ENCODE measurements at places on chromosomes 2 and 18.

GRCh38 chr2:226327830-226328229, 471.8 kb downstream of the IRS1 start:
- DNase-seq: no peak
- H3K4me3 ChIP-seq: no peak overlapping the region
- no peaks in the 10 kb centered on the region for H3K4me1 ChIP-seq
- no peak overlapping the region for H3K27ac ChIP-seq
- H3K27me3 ChIP-seq: no peaks in the 10 kb centered on the region

GRCh38 chr2:229646186-229646723, 68.1 kb downstream of the DNER start:
- H3K4me1 ChIP-seq: no peaks in the 10 kb centered on the region
- no peak for DNase-seq
- peaks cover 13% of the 10 kb centered on the region for H3K27me3 ChIP-seq
- no peak overlapping the region for H3K4me3 ChIP-seq
- no peaks in the 10 kb centered on the region for H3K36me3 ChIP-seq

DNA sequence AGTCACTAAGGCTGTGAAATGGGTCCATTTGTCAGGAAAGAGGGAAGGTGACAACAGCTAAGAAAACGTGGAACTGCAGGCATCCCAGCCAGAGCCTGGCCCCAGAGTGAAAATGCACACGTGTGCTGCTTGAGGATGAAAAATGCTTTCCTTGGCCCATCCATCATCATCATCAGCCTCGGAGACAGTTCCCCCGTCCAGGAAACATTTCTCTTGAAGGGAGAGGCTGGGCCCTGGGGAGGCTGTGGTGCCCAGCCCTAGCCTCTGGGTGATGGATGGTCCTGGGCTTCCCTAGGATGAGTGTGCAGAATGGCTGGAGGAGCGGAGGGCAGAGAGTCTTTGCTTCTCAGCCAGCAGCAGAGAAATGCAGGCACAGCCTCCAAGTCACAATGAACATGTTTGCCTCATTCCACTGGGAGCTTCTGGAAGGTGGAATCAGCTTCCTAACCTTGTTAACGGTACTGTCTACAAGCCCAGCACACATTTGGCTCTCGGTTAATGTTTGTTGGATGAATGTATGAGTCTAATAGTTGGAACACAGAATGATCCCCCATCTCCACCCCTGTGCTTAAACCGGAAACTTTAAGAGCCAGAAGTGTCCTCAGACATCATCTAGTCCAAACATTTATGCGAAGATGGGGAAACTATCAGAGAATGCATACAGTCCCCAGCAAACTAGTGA, 164.0 kb downstream of the RDH14 start:
- no peak overlapping the region for H3K4me3 ChIP-seq
- H3K27me3 ChIP-seq: no peaks in the 10 kb centered on the region
- H3K4me1 ChIP-seq: no peaks in the 10 kb centered on the region
- no peak for DNase-seq

GRCh38 chr2:26938399-26939118, 31.9 kb upstream of the MAPRE3 start:
- no peaks in the 10 kb centered on the region for H3K36me3 ChIP-seq
- peaks cover 38% of the 10 kb centered on the region for H3K27me3 ChIP-seq
- no peak for DNase-seq
- no peak overlapping the region for H3K27ac ChIP-seq
- H3K4me3 ChIP-seq: no peak overlapping the region

DNA sequence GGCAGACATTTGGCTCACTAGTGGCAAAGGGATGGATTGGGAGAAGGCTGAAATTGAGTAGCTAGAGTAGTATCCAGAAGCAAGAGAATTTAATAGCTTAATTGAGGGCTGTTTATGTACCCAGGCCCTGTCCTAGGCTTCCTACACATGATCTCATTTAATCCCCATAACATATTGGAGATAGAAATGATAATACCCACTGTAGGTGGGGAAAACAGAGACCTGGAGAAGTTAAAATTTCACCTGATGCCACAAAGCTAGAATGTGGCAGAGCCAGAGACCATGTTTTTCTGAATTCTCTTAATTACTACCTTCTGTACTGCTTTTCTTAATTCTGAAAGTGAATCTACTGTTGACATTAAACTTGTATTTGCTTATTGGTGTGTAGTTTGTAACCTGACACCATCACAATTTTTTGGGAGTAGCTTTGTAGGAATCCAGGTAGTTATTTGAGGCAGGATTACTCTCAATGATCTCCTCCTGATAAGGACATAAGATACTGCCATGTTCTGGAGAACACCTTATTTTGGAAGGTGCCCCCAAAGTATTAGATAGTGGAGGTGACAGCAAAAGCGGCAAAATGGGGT, 42.2 kb downstream of the RAB10 start:
- H3K27ac ChIP-seq: no peak overlapping the region
- peaks cover 49% of the 10 kb centered on the region for H3K4me1 ChIP-seq
- no peak for DNase-seq
- no peak overlapping the region for H3K4me3 ChIP-seq

DNA sequence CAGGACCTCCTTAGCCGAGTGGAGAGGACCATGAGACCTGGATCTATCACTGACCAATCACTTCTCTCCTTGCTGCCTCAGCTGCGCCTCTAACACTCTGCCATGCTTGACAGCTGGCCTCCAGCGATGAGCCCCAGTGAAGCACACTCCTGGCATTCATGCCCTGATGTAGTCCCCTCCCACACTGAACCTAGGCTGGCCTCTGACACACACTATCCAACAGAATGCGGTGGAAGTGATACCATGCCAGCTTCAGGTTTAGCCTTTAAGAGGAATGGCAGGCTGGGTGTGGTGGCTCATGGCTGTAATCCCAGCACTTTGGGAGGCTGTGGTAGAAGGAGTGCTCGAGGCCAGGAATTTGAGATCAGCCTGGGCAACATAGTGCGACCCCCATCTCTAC, 73.7 kb upstream of the LAPTM4A start:
- peaks cover 17% of the 10 kb centered on the region for H3K4me1 ChIP-seq
- no peaks in the 10 kb centered on the region for H3K36me3 ChIP-seq
- H3K27me3 ChIP-seq: no peaks in the 10 kb centered on the region
- no peak for DNase-seq

- H3K4me1 ChIP-seq: no peaks in the 10 kb centered on the region
- peaks cover 9% of the 10 kb centered on the region for H3K27me3 ChIP-seq
- H3K27ac ChIP-seq: no peak overlapping the region
- no peak overlapping the region for H3K4me3 ChIP-seq
These were observed 45.9 kb upstream of the ITGA4 start for GRCh38 chr2:181411105-181411849.

DNA sequence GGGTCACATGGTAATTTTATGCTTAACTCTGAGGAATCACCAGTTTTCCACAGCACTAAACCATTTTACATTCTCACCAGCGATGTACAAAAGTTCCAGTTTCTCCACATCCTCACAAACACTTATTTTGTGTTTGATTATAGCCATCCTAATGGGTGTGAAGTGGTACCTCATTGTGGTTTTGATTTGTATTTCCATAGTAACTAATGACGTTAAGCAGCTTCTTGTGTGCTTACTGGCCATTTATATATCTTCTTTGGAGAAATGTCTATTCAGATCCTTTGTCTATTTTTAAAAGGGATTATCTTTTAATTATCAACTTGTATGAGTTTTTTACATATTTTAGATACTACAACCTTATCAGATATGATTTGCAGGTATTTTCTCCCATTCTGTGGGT, 42.0 kb downstream of the CCDC150 start:
- no peak overlapping the region for H3K27ac ChIP-seq
- H3K4me3 ChIP-seq: no peak overlapping the region
- no peak for DNase-seq
- H3K36me3 ChIP-seq: no peaks in the 10 kb centered on the region
- no peaks in the 10 kb centered on the region for H3K4me1 ChIP-seq

DNA sequence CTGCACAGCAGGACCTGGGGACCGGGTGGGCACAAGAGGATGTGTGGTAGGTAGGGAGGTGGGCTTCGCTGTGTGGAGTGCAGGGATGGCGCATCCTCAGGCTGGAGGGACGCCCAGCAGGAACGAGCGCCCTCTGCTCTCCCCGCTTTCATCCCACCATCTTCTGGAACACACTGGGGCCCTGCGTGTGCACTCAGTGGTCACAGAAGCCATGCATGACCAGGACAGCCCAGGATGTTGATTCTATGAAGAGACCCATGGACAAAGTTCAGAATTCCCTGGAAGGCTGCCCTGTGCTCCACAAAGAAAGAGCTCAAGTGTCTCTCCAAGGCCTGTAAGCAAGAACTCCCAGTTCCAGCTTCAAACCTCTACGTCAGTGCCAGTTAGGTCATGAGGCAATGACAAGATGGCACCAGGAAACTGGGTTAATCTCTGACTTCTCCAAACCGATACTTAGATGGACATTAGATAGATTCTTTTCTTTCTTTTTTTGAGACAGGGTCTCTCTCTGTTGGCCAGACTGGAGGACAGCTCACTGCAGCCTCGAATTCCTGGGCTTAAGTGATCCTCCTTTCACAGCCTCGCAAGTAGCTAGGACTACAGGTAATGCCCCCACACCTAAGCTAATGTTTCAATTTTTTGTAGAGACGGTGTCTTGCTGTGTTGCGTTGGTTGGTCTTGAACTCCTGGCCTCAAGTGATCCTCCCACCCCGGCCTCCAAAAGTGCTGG, 3.4 kb downstream of the SLC66A2 start:
- no peak for DNase-seq
- H3K27me3 ChIP-seq: no peaks in the 10 kb centered on the region
- H3K4me3 ChIP-seq: no peak overlapping the region
- H3K27ac ChIP-seq: no peak overlapping the region
- peaks cover 83% of the 10 kb centered on the region for H3K4me1 ChIP-seq

DNA sequence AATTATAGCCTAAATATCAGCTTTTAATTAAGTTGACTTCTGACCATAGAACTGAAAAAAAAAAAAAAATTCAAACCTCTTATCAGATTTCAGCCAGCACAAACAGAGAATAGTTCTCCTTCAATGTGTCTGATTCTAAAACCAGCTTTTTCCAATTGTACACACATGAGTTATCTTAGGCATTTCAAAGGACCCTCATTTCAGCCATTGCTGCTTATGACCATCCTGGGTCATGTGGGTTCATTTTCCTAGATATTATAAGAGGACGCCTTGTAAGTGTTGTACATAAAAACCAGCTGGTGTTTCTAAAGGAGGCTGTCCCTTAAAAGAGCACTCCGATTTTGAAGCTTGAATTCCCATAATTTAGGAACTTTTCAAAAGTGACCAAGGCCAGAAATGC, 62.3 kb upstream of the DYNC1I2 start:
- H3K27me3 ChIP-seq: peaks cover 13% of the 10 kb centered on the region
- no peak overlapping the region for H3K4me3 ChIP-seq
- no peaks in the 10 kb centered on the region for H3K36me3 ChIP-seq
- no peak overlapping the region for H3K27ac ChIP-seq
- DNase-seq: no peak

DNA sequence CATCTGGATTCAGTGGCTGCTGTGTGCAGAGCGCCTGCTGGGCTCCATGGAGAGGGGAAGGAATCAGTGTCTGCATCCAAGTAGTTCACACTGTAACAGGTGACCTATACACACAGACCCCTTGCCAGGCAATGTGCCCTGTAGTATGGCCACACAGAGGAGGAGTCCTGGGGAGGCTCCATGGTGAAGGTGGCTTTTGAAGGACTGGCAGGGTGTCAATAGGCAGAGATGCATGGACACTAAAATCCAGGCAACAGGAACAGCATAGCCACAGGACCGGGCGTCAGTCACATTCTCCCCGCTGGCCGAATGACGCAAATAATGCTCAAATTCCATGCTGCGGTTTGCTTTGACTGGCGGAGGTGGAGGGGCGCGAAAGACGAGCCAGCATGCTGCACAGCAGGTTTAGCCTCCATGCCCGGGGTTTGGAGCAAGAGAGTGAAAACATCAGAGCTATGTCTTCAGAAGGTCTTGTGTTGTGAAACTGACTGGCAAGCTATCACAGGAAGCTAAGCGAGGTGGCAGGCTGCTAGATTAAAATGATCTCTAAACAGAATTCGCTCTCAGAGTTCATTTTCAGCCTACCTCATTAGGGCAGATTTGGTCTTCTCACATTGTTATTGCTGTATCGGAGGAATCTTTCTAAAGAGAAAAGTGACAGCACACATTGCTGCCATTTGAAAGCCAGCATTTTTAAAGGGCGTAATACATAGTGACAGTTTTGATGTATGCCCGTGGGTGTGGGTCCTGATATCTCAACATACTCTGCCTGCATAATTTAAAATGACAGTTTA, 1.2 kb upstream of the CHMP1B start:
- no peaks in the 10 kb centered on the region for H3K27me3 ChIP-seq
- peaks cover 43% of the 10 kb centered on the region for H3K4me1 ChIP-seq
- H3K27ac ChIP-seq: peak overlapping the region; percentile 96
- H3K4me3 ChIP-seq: peak overlapping the region; percentile 83
- peak; percentile 49 for DNase-seq

- H3K4me3 ChIP-seq: no peak overlapping the region
- H3K4me1 ChIP-seq: peaks cover 5% of the 10 kb centered on the region
- H3K36me3 ChIP-seq: peaks cover 31% of the 10 kb centered on the region
- peaks cover 18% of the 10 kb centered on the region for H3K27me3 ChIP-seq
- no peak for DNase-seq
- peak overlapping the region; percentile 96 for H3K27ac ChIP-seq
These were observed 8.0 kb upstream of the SPEG start for GRCh38 chr2:219426534-219427136.

GRCh38 chr18:53797998-53798495, 426.4 kb downstream of the MBD2 start:
- no peak overlapping the region for H3K27ac ChIP-seq
- H3K27me3 ChIP-seq: no peaks in the 10 kb centered on the region
- H3K36me3 ChIP-seq: no peaks in the 10 kb centered on the region
- no peak for DNase-seq
- H3K4me1 ChIP-seq: no peaks in the 10 kb centered on the region
- no peak overlapping the region for H3K4me3 ChIP-seq

Data from left ventricle myocardium inferior (tissue), 1 donor.